ENCODE measurements at places on chromosomes 16 and 17.

GRCh38 chr17:68061512-68062313, 26.2 kb downstream of the KPNA2 start:
- DNase-seq, result no peak

DNA sequence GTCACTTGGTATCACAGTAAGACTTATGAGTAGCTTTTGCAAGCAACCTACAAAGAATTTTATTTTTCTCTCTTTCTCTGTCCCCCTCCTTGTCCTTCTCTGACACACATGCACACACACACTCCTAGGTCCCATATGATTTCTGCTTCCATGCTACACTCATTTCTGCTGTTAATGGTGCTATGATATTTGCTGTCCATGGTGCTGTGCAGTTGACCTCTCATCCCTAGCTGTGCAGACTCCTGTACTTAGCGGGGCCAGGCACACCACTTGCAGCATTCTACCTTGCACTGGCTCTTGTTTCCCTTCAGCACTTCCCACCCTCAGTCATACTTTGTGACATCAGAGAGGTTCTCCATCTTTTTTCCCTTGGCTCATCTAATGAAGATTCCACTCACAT, 158.9 kb upstream of the CNTNAP4 start:
- no peak for DNase-seq

DNA sequence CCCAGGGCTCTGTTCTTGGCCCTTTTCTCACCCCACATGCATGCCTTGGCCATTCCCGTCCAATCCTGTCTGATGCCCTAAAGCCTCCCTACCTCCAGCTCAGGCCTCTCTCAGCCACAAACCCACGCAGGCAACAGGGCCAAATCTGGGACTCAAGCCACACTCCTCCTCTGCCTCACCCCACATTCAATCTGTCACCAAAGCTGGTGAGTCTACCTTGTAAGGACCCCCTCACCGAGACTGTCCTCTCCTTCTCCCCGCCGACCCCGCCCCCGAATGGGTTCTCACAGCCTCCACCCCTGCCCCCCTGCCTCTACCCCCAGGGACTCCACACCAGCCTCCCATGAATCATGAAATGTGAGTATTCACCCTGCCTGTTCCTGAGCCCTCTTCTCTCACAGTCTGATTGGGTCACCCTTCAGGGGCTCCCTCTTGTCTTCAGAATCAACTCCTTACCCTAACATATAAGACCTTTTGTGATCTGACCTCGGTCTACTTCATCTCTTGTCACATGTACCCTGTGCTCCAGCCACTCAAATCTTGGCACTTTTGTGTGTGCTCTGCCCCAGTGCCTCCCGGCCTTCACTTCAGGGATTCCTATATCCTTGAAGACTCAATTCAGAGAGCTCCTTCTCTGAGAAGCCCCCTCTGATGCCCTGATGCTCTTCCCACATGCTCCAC, 10.7 kb downstream of the EPOP start:
- DNase-seq, result no peak

GRCh38 chr17:38451030-38451839, 23.0 kb downstream of the ARHGAP23 start:
- no peak for DNase-seq

GRCh38 chr17:2212400-2212981, 91.1 kb downstream of the SMG6 start:
- DNase-seq, result no peak

GRCh38 chr17:15462976-15463772, 4.2 kb downstream of the CDRT4 start:
- no peak for DNase-seq

GRCh38 chr17:77372444-77373298, 231.9 kb downstream of the SEC14L1 start:
- DNase-seq, result peak; percentile 61

DNA sequence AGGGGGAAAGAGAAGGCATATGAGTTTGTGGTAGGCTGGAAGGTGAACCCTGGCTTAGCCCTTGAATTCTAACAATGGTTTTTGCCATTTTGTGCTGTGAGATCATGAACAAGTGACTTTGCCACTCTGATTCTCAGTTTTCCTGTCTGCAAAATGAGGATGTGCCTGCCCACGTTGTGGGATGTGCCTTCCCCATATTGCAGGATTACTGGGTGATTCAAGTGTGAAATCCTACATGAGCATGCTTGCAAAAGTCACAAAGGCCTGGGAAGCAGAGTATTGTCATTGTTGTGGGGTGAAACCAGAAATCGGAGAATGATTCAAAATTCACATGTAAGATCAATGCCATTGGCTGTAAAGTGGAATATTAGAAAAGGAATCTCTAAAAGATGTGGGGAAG, 28.6 kb upstream of the TVP23A start:
- no peak for DNase-seq

DNA sequence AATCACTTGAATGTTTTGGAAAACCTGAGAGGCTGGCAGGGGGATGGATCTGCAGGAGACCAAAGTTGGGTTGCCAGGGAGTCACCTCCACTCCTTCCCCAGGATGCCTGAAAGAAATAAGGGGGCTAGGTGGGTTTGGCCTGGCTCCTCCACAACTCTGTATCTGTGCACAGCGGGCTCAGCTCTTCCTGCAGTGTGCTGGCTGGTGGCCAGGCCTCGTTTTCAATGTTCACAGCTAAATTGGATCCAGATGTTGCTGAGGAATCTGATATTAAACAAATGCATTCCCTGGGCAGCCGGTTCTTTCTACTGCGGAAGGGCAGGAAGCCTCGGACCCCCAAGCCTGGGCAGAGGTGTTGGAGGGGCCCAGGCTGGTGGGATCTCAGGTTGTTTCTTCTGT, 106.2 kb downstream of the N4BP1 start:
- no peak for DNase-seq

DNA sequence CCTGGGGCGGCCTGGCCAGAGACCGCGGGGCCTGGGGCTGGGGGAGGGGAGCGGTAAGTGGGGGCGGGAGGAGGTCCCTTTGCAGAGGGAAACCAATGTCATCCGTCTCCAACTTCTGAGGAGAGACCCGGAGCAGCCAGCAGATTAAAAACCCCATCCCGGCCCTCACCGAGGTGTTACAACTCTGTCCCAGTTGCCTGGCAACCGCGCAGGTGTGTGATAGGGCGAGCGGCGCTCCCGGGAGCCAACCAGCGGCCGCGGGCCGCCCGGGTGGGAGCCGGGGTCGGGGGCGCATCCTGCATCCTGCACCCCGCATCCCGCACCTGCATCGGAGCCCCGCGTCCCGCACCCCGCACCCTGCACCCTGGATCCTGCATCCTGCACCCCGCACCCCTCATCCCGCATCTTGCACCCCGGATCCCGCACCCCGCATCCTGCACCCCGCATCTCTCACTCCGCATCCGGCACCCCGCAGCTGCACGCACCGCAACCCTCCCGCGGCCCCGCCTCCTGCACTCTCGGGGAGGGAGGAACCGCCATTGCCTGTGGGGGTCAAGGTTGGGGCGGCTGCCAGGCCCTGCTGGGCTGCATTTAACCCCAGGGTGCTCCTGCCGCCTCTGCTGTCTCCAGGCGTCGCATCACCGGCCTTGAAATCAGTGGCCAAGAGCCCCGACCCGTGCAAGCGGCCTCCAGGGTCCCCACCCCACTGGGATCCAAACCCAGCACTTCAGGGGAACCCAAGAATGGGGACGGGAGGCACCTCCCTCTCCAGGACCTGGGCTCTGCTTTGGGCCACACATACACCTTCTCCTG, 47.3 kb downstream of the RTN4RL1 start:
- peak; percentile 69 for DNase-seq

DNA sequence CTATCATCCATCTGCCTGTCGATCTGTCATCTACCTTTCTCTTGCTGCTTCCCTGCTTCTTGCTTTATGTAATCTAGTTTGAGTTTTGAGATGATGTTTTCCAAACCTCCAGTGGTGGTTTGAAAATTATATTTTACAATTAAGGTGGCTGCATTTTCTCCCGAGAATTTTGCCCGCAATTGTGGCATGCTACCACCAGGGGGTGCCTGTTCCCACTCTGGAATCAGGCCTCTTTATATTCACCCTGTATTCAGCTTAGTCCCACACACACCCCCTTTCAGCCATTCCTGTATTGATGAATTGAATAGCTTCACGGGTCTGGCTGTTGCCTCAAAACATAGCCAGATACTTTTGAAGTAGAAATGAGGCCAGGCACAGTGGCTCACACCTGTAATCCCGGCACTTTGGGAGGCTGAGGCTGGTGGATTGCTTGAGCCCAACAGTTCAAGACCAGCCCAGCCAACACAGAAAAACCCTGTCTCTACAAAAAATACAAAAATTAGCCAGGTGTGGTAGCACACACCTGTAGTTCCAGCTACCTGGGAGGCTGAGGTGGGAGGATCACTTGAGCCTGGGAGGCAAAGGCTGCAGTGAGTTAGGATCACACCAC, 3.2 kb downstream of the PRSS22 start:
- DNase-seq, result no peak

DNA sequence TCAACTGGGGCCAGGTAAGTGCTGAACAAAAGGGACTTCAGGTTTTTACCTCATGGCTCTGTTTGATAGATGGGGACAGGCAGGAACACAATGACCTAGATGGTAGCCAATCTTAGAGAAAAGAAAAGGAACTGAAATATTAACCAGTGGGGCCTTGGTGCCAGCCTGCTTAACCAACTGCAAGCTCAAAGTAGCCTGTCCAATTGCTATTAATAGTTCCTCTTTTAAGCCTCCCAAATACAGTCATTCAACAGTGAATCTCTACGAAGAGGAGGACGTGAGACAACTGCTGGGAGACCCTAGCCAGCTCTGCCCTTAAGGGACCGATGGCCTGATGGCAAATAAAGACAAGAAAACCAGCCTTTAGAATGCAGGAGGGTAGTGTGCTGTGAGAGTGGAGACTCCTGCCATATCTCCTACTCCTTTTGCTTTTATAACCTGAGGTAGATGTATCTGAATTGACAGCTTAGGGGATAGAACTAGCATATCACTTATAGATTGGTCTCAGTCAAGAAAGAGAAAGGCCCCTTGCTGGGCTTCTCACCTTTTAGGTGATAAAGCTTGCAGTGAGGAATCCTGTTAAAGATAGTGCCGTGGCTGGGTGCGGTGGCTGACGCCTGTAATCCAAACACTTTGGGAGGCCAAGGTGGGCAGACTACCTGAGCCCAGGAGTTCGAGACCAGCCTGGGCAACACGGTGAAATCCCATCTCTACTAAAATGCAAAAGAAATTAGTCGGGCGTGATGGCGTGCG, 28.3 kb downstream of the ARSG start:
- no peak for DNase-seq

DNA sequence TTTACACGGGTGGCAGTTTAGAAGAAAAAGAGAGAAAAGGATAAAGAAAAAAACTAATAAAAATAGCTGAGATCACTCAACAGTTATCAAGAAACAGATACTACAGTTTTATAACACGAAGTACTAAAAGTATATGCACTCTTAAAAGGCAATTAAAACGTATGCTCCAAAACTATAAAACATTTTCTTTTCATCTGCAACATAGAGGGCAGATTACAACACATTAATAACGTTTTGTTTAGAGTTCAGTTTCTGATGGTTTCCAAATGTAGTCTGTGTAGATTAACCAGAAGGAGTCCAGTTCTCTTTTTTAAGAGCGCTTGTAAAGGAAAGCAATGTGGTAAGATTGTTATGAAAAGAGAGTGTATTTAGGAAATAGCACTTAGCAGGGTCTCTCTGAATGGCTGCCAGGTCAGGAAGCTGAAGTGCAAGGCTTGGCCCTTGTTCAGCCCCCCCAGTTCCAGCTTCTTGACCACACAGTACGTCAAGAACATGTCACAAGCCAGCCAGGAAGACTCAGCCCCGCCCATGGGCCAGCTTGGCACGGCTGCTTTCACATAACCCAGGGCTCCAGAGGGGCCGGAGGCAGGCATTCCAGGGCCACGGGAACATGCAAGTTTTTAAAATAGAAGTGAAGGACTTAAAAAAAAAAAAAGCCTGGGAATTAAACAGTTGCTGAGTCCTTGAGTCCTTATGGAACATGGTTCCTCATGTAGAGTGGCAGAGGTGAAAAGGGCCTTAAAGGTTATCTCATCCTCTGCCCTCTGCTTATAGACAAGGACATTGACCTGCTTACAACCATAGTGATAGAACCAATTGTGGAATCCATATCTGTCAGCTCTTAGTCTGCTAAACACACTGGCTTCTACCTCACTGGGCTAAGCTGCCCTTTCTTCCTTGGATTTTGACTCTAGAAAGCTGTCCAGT, 147.4 kb upstream of the TBX2 start:
- no peak for DNase-seq

DNA sequence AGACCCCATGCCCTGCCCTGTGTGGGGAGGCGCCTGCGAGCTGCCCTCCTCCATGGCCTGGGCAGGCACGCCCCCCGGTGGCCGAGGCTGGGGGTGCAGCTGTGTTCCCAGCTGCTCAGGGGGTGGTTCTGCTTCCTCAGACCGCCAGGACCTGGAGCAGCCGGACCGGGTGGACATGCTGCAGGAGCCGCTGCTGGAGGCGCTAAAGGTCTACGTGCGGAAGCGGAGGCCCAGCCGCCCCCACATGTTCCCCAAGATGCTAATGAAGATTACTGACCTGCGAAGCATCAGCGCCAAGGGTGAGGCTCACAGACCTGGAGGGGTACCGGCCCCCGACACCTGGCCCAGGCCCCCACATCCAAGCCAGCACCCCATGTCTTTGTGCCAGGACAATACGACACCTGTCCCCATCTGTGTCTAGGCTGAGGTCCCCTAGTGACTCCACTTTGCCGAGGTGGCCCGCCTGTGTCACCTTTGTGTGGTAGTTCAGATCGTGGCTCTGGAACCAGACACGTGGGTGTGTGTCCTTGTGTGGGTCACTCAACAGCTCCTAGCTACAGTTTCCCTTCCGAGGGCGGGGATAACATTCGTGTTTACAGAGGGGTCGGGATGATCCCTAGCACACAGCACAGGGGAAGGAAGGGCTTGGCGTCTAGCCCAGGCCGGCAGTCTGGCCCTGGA, 9.3 kb downstream of the GJD3 start:
- peak; percentile 30 for DNase-seq

GRCh38 chr17:48456589-48456988, 26.6 kb upstream of the SKAP1 start:
- no peak for DNase-seq

DNA sequence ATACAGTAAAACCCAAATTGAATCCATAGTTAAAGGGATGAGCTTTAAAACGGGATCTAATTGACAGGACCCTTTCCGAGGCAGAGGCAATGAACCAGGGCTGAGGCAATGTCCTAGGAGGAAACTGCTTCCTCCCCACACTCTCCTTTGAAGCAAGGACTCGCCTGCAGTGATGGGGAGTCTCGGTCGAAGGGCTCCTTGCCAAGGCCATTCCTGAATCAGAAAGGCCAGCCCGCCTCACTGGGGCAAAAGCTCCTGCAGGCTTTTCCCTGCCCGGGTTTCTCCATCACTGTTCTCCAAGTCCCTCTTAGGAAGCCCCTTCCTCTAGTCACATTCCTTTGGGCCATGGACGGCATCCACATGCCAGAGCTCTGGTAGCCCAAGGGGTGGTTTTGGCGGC, 132.0 kb downstream of the RBFOX3 start:
- no peak for DNase-seq

DNA sequence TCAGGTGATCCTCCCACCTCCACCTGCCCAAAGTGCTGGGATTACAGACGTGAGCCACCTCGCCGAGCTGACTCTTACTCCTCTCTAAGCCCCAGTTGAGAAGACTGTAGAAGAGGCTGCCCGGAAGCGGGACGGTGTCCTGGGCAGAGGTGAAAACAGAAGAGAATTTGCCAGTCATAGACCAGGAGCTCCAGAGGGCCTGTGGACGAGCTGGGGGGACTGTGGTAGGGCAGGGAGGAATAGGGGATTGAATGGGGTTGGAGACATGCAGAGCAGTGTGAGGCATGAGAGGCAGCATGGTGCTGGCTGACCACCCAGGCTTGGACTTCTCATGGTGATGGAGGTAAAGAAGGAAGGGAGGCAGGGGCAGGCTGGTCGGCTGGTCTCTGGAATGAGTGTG, 17.1 kb upstream of the PHB1 start:
- no peak for DNase-seq
